ENCODE measurements at places on chromosomes 16 and 17. TPM values are rescaled to one million over a fixed set of nuclear protein-coding genes. Genes with fewer than 3 reads are reported as not detected.
A peak's percentile ranks its signal among the peaks of the same experiment; 100 is the strongest.

- DNase-seq = no peak
- H3K27me3 ChIP-seq = no peaks in the 10 kb centered on the region
- no peak overlapping the region for H3K27ac ChIP-seq
These were observed 63.5 kb downstream of the CRISPLD2 start for GRCh38 chr16:84883301-84883700.

DNA sequence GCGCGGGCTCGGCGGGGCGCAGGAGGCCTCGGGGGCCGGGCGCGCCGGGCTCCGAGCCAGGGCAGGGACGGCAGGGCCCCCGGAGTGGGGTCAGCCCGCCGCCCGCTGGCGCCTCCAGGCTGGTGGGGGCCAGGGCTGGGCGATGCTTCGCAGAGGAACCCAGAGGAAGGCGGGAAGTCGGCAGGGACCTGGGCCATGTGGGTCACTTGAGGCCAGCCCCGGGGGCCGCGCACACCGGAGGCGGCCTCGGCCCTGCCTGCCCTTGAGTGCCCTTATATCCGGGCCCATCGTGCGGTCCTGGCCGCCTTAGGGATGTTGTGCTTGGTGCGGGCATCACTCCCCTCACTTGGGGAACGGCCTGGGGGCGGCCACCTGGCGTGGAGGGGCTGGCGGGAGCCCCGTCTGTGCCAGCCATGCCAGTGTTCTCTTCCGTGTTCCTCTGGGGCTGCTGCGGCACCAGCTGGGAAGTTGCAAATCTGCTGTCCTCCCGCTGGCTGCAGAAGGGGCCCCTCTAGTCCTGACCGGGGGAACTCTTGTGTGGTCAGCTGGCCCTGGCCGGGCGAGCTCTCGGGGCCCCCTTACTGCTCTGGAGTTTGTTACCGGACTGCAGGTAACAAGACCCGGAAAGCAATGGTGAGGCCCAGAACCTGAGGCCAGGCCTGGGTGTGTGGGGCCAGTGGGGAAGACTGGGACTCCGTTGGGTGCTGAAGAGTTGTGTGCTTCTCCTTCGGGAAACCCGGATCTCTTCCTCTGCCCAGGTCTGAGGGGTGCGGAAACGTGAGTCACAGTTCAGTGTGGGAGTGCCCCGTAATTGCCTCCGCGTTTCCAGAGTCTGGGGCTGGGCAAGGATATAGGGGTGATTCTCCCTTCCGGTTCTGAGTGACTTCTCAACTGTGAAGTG lies 849 bp downstream of the CAPN15 start:
- H3K4me3 ChIP-seq = peak overlapping the region; percentile 65
- peak overlapping the region; percentile 44 for H3K27ac ChIP-seq
- no peaks in the 10 kb centered on the region for H3K27me3 ChIP-seq
- H3K4me1 ChIP-seq = peaks cover 33% of the 10 kb centered on the region

DNA sequence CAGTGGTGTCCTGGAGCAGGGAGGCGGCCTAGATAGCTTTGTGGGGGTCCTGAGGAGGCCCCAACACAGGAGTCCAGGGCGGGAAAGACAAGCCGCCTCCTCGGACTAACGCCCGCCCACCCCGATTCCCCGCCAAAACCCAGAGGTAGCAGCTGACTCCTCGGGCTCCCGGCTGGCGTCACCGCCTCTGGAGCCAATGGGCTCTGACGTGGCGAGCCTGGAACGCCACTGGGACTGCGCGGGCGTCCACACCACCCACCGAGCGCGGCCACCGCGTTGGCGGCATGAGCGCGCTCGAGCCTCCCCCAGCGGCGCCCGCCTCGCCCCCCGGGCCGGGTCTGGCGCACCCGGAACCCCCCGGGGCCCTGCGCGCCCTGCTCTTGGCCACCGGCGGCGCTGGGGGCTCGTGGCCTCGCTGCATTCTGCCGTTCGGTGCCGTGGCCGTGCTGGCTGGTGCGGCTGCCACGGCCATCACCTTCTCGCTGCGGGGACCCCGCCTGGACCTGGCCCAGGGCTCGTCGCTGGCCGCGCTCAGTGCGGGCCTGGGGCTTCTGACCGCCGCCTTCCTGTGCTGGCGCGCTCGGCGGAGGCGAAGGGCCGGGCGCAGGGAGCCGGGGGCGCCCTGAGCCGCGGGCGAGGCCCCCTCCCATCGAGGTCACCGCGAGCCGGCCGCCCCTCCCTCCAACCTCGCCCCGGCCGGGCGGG lies 3.4 kb upstream of the NTN3 start:
- H3K27ac ChIP-seq = peak overlapping the region; percentile 66
- H3K4me1 ChIP-seq = peaks cover 60% of the 10 kb centered on the region
- 0 out of 2 replicates have a peak, but pooled peaks cover 3% of the 10 kb centered on the region for H3K27me3 ChIP-seq
- H3K36me3 ChIP-seq = peaks cover 15% of the 10 kb centered on the region
- peak overlapping the region; percentile 41 for H3K4me3 ChIP-seq

DNA sequence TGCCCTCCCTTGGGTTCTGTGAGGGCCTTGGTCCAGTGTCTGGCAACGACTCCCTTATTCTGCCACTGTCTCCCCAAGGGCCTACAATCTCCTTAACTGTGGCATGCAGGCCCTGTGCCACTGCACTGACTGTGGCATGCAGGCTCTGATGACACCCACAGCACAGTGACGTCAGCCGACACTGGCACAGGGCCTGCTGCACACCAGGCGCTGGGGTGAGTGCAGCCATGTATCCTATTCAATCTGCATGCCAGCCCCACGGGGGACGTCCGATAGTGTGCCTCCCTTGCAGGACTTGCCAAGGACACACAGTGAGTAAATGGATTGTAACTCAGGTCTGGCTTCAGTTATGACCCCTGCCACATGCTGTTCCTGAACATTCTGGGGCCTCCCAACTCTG lies 39.8 kb upstream of the RASD1 start:
- no peak for DNase-seq
- no peak overlapping the region for H3K4me3 ChIP-seq
- H3K4me1 ChIP-seq = no peaks in the 10 kb centered on the region
- no peak overlapping the region for H3K27ac ChIP-seq
- no peaks in the 10 kb centered on the region for H3K36me3 ChIP-seq

Gene CDIP1
- 7.9 TPM for total RNA-seq

Gene ATP2C2
- total RNA-seq = not detected

DNA sequence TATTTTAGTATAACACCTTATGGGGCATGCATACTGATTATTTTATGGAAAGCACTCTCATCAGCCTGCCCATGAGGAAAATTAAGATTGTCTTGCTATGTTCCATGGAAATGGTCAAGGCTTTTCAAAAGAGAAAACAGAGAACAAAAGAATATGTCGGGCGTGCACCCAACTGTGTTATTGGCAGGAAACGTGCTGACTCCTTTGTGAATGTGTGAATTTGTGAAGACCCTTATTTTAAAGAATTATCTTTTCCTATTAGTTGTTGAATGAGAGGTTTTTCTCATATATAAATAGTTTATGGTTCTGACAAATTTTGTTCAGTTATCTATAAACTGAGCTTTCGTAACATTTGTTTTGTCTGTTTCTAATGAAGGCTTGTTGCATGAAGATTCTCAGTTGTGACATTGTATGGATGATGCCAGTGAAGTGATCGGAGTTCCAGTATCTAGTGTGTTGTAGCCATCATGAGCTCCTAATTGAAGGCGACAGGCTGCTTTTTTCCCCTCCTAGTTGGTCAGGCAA lies 180.0 kb downstream of the BCAS3 start:
- no peak overlapping the region for H3K4me3 ChIP-seq
- no peaks in the 10 kb centered on the region for H3K36me3 ChIP-seq
- H3K27me3 ChIP-seq = no peaks in the 10 kb centered on the region
- H3K27ac ChIP-seq = no peak overlapping the region
- no peak for DNase-seq
- no peaks in the 10 kb centered on the region for H3K4me1 ChIP-seq

Data from SJSA1 (cell line).